ENCODE measurements at places on chromosomes 12 and 14.

GRCh38 chr14:25001156-25001555 lies 48.8 kb downstream of the STXBP6 start:
- DNase-seq, result no peak

DNA sequence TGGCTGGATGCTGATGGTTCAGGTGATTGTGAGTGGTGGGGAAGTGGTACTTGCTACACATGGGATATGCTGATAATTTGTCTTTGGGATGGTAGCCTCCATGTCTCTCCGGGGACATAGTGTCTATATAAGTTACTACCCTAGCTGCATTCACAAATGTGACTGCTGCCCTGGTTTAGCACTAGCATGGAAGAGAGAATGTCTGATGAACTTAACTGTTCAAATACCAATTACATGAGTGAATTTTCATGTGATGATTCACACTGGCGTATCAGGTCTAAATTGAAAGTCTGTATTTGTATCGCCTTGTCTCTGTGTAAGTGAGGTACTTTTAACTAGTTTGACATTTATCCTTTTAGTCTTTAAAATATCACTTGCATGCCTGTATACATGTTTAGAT lies 34.4 kb downstream of the ATF7IP start:
- DNase-seq, result no peak

DNA sequence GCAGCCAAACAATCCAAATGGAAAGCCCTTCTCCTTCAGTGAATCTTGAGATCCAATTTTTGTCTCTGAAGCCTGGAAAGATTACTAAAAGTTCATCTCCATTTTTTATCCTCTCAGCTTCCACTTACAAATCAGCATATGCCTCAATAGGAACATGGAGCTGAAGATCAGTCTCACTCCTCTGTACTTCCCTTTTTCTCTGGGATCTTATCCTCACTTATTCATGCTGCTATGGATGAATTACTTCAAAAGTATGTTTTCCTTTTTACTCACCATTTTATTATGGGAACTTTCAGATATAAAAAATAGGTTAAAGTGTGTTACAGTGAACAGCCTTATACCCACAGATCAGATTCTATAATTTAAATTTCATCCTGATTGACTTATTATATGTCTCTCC lies 14.4 kb upstream of the NTF3 start:
- DNase-seq, result no peak

- DNase-seq, result no peak
These were observed 64.8 kb downstream of the DRAM1 start for GRCh38 chr12:101942250-101942605.

GRCh38 chr14:74599946-74600345 lies 12.1 kb downstream of the LTBP2 start:
- no peak for DNase-seq

- DNase-seq, result no peak
These were observed 349.7 kb downstream of the NRXN3 start for GRCh38 chr14:78519863-78520262.

DNA sequence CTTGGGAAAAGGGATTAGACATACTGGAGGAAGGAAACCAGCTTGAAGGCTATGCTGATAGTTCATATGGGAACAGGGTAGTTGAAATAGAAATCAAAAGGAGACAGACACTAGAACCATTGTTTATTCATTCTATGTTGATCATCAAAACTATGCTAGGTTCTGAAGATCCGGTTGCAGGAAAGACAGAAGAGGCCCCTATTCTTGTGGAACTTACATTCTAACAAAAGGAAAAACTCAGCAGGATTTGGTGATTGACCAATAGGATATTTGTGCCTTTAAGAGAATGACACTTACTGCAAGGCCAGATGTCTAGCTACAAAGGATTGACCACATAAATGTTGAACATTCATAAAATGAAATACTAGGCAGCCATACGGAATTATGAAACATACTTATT lies 179.2 kb downstream of the AKAP6 start:
- no peak for DNase-seq

DNA sequence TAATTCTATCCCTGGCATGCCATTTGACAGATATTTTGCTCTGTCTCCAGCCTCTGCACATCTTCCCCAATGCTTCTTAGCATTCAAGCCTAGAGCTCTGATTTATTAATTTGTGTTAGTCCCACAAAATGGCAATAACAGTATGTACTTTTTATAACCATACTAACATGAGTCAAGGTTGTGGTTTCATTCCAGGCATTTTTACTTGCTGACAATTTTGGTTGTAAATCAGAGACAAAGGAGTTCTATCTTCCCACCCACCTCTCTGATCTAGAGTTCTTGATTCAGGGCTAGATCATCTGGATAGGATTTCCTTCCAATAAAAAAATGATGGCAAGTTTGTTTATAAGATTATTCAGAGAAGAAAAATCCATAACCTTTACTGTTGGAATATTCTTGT lies 18.5 kb upstream of the CISTR start:
- DNase-seq, result peak; percentile 77

DNA sequence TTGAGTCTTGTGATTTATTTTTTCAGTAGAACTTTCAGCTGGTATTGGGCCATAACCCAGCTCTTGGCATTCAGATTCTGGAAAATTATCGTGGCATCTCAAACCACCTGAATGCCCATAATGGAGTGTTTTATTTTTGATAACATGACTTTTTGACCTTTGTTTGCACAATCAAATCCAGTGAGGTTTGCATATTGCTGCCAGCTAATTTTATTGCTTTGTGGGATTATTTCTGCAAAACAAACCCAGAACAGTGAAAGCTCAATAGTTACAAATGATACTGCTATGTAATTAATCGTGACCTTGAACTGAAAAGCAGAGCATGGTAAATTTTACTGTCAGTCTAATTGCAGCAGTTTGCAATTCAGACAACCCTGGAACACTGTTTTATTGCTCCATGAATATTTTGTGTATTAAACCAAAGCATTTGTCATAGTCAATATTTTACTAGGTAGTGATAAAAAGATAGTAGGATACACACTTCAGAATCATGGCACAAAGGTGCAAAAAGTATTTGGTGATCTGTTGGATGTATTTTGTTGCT lies 255.2 kb upstream of the NAV3 start:
- no peak for DNase-seq

DNA sequence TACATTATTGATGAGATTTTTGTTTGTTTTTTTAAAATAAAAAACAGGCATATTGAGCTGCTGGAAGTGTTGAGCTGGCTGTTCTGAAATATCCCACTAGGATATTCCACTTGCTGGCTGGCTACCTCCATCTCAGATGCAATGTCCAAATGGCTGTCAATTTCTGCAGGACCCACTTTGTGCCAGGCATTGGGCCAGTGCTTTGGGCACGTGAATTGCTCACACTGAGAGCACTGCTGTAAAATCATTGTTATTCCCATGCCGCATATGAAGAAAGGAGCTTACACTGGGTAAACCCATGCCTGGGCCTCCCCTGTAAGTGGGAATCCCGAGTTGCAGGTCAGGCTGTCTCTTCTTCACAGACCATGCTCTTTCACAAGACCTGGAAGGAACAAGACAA lies 56.7 kb downstream of the RGS6 start:
- no peak for DNase-seq

DNA sequence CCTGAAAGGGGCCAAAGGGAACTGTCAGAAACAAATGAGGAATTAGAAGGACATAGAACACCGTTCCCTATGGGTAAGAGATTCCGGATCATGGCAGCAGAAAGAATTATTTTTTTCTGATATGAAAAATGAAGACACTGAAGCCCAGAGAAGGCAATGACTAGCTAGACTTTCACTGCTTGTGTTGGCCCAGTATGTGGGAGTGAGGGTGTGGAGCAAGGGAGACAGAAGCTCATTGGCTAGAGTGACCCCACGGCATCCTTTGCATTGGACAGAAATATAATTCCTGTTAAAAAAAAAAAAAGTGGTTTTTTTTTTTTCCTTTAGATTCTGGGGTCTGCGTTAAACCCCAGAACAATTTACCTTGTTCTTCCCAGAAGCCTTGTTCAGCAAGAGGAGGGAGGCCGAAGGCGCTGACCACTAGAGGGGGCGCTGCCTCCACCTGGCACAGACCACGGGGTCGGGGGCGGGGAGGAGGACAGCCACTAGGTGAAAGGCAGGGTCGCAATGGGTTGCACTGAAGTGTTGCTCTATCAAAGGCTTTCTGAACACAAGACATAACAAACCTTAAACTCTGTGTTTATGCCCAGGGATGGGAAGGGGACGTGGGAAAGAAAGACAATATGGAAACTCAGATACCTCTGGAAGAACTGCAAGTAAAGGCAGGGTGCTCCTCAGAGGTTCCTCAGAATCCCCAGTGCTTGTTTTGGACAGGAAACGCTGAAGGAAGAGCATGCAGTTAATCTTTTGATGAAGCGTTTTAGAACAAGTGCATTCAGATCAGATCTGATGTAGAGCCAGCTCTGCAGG lies 156.8 kb downstream of the KCNA5 start:
- no peak for DNase-seq

DNA sequence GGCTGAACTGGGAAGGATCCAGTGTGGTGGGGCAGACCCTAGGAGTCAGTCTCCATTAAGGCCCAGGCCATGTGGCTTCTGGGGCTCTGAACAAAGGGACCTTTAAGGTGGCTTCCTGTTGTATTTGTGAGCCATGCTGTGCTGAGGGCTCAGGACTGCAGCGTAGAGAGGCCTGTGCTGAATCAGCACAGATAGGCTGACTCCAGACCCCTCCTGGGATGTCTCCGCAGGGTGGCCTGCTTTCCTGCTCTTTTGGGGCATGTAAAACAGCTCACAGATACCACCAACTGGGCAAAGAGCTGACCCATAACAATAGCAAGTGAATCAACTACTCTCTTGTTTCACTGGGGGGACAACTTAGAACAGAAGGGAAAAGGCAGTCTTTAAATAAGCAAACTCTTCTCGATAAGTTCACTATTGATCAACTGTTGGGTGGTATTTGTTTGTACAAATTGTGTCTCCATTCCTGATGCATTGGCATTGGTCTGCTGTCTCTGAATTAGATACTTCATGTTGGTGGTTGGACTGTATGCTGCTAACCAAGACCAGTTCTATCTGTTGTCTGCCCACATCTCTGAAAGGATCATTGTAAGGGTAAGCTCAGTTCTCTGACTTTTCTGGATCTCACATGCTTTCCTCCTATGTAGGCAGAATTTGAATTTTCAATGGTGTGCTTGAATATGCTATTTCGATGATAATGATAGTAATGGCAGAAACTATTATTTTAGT lies 71.8 kb downstream of the MYRFL start:
- DNase-seq, result no peak

DNA sequence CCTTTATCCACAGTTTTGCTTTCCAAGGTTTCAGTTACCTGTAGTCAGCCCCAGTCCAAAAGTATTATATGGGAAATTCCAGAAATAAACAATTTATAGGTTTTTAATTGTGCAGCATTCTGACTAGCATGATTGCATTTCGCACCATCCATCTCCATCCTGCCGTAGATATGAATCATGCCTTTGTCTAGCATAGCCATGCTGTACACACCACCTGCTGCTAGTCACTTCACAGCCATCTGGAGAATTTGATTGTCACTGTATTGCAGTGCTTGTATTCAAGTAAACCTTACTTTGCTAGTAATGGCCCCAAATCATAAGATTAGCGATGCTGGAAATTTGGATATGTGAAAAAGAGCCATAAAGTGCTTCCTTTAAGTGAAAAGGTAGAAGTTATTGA lies 36.0 kb downstream of the MUCL1 start:
- no peak for DNase-seq

DNA sequence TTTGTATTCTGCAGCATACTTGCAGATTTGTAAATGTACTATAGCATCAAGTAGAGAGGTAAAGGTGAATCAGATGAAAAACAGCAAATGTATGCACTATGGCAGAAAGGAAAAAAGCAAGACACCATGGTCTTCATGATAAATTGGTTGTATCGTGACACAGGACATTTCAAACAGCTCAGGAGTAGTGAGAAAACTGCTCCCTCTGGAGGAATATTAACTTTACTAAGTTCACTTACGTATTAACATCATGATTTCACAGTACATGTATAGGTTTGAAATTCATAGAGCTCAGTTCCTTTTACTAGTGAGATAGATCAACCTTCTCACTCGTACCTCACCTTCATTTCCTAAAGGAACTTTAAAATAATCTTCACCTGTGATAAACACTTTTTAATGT lies 6.5 kb downstream of the MBIP start:
- DNase-seq, result peak; percentile 5

DNA sequence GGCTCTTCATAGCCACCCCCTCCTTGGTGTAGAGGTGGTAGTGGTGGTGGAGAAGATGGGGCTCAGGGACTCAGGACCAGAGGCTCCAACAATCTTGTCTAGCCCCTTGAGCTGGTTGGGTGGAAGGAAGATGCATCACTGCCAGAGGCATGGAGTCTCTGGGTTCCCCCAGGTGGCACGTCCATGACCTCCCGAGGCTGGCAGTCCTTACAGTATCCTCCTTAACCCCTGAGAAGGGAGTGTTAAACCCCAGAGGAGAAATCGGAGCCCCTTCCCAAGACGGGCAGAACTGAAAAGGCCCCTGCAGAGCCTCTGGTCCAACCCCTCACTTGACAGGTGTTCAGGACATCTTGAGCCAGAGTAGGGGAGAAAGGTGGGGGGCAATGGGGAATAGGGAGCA lies 9.1 kb downstream of the KRT83 start:
- no peak for DNase-seq

DNA sequence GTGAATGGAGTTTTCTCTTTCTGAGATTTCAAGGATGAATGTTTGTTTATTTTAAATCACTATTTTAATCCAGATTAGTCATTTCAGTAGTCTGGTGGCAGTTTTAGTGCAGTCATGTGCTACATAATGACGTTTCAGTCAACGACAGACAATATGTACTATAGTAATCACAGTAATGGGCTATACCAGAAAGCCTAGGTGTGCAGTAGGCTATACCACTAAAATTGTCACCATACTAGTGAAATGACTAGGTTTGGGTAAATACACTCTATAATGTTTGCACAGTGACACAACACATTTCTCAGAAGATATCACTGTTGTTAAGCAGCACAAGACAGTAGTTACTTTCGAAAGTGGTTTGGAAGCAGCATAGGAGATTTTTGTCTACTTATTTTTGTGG lies 203.1 kb downstream of the ETNK1 start:
- DNase-seq, result no peak

- no peak for DNase-seq
These were observed 46.1 kb downstream of the ZNF664 start for GRCh38 chr12:124019115-124019514.

DNA sequence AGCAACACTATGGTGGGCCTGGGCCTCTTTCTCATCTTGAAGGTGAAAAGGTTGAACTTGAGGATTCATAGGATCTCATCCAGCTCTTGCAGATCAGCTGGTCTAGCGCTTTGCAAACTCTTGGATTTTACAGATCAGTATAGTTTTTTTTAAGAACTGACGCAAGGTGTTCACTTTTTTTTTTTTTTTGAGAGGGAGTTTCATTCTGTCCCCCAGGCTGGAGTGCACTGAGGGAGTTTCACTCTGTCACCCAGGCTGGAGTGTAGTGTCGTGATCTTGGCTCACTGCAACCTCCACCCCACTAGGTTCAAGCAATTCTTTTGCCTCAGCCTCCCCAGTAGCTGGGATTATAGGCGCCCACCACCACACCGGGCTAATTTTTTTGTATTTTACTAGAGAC lies 20.4 kb upstream of the LGMN start:
- no peak for DNase-seq

Measured in SW 1271 (cell line).